CD8-positive, alpha-beta memory T cell (primary cell): ENCODE measurements at places on chromosomes 16 and 17. TPM values are rescaled to one million over a fixed set of nuclear protein-coding genes. Genes with fewer than 3 reads are reported as not detected.
A peak's percentile ranks its signal among the peaks of the same experiment; 100 is the strongest.

GRCh38 chr17:82839617-82840292, at the start of gene ZNF750:
Gene ZNF750, minus strand, starts transcription at chr17:82840022. Its CDS starts 7,568 bp downstream, at chr17:82832454.
- no peaks in the 10 kb centered on the region for H3K4me1 ChIP-seq
- DNase-seq = no peak
- H3K4me3 ChIP-seq = no peak within 1 kb of the TSS
- no peaks in the 10 kb centered on the region for H3K36me3 ChIP-seq
- no peaks in the 10 kb centered on the region for H3K27me3 ChIP-seq

- peaks cover 9% of the 10 kb centered on the region for H3K4me1 ChIP-seq
- no peaks in the 10 kb centered on the region for H3K27me3 ChIP-seq
- DNase-seq = no peak
- H3K27ac ChIP-seq = peak overlapping the region; percentile 39
- no peak overlapping the region for H3K4me3 ChIP-seq
These were observed 5.7 kb downstream of the CDC42EP4 start for GRCh38 chr17:73305845-73306836.

Gene MYL11
- polyA plus RNA-seq = 4.6 TPM

GRCh38 chr17:82193520-82194220, 19.0 kb downstream of the CCDC57 start:
- no peak overlapping the region for H3K4me3 ChIP-seq
- peaks cover 13% of the 10 kb centered on the region for H3K36me3 ChIP-seq
- H3K27ac ChIP-seq = no peak overlapping the region
- H3K27me3 ChIP-seq = no peaks in the 10 kb centered on the region
- DNase-seq = no peak

- peaks cover 37% of the 10 kb centered on the region for H3K36me3 ChIP-seq
- H3K27me3 ChIP-seq = no peaks in the 10 kb centered on the region
- no peak for DNase-seq
- H3K27ac ChIP-seq = no peak overlapping the region
- no peak overlapping the region for H3K4me3 ChIP-seq
- H3K4me1 ChIP-seq = no peaks in the 10 kb centered on the region
These were observed 41.5 kb downstream of the NDEL1 start for GRCh38 chr17:8477171-8477570.
